ENCODE measurements at places on chromosomes 7 and 10.

DNA sequence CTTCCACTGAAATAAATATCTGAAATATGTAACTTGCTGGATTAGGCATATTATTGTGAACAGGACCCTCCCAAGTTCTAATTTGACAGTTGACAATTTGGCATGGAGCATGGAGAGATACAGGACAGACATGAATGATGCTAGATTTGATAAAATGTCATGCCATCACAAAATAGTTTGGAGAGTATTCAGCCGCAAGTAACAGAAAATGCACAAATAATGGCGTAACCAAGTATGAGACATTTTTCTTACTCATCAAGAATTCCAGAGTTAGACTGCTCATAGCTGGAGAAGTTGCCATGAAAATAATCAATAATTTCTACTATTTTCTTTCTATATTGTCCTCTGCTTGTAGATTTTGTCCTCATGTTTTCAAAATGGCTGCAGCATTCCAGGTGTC lies 45.5 kb upstream of the GPAM start:
- H3K36me3 ChIP-seq, result no peaks in the 10 kb centered on the region
- H3K27ac ChIP-seq, result no peak overlapping the region
- DNase-seq, result no peak
- no peaks in the 10 kb centered on the region for H3K27me3 ChIP-seq

GRCh38 chr10:28690545-28690944 lies 13.2 kb downstream of the BAMBI start:
- no peaks in the 10 kb centered on the region for H3K27me3 ChIP-seq
- H3K36me3 ChIP-seq, result no peaks in the 10 kb centered on the region
- H3K27ac ChIP-seq, result no peak overlapping the region

- peaks cover 43% of the 10 kb centered on the region for H3K36me3 ChIP-seq
- no peaks in the 10 kb centered on the region for H3K4me1 ChIP-seq
- H3K4me3 ChIP-seq, result no peak overlapping the region
These were observed 11.9 kb downstream of the FLNC start for GRCh38 chr7:128841921-128842673.

GRCh38 chr7:30799206-30799975 lies 28.2 kb downstream of the MINDY4 start:
- H3K36me3 ChIP-seq, result peaks cover 5% of the 10 kb centered on the region
- H3K4me3 ChIP-seq, result no peak overlapping the region
- H3K27me3 ChIP-seq, result no peaks in the 10 kb centered on the region
- DNase-seq, result no peak

GRCh38 chr10:58723966-58724365 lies 211.3 kb downstream of the BICC1 start:
- no peak for DNase-seq
- peaks cover 5% of the 10 kb centered on the region for H3K36me3 ChIP-seq
- no peak overlapping the region for H3K4me3 ChIP-seq
- H3K27ac ChIP-seq, result no peak overlapping the region
- peaks cover 51% of the 10 kb centered on the region for H3K4me1 ChIP-seq

DNA sequence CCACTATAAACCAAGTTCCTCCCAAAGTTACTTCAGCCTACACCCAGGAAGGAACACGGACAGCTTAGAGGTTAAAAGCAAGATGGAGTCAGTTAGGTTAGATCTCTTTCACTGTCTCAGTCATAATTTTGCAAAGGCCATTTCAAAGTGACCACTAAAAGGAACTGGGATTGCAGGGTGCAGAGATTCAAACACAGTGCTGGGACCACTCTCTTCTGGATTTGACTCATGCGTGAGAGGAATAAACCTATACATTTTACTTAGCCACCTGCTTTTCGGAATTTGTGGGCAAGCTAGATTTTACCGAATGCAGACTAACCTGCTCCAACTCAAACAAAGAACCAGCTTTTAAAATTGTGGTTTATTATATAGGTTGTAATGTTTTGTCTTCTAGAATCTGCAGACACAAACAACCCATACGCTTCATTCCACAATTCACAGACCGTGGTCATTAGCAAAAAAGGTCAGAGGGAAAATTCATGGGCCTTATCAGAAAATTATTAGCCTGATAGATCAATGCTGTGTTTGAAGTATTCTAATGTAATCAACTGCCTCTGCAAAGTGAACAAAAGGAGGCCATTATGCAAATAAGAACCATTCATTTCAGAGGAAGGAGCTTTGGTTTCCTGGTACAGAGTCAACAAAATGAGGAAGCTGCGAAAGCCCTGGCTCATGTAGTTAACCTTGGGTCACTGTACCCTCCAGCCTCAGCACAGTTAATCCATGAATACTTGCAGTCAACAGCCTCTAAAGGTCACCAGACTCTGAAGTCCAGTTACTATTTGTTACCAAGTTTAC lies 342.7 kb upstream of the KLF6 start:
- no peaks in the 10 kb centered on the region for H3K36me3 ChIP-seq
- no peak overlapping the region for H3K27ac ChIP-seq
- no peaks in the 10 kb centered on the region for H3K27me3 ChIP-seq
- H3K4me3 ChIP-seq, result no peak overlapping the region
